ENCODE measurements at places on chromosomes 2 and 18.

DNA sequence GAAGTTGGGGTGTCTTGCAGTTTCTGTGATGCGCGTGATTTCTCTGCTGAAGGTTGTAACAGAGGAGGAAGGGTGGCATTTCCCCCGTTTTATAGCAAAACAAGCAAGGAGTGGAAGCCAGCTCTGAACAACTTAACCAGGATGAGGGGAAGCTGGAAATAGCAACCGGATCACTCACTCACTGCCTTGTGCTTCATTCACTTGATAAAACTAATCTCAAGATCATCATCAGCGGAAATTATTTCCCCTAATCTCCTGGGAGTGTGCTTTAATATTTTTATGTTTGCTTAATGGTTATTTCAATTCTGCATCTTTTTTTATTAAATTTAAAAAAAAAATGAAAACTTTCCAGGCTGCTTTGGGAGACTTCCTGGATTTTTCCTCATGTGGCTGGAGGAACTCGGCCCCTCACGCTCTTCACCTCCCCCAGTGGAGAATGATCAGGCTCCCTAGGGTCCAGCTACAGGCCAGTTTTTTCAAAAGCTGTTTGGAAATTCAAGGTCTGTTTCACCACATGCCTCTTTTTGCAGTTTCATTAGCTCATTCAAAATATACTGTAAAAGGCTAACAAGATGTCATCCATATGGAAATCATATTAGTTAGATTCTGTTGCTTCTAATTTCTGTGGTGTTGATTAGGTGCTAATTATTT is 31.7 kb downstream of the CABLES1 start:
- peaks cover 3% of the 10 kb centered on the region for H3K4me1 ChIP-seq
- no peak for DNase-seq
- no peaks in the 10 kb centered on the region for H3K27me3 ChIP-seq
- no peaks in the 10 kb centered on the region for H3K36me3 ChIP-seq

- no peak overlapping the region for H3K4me3 ChIP-seq
- H3K4me1 ChIP-seq: no peaks in the 10 kb centered on the region
- peaks cover 5% of the 10 kb centered on the region for H3K36me3 ChIP-seq
- H3K27me3 ChIP-seq: no peaks in the 10 kb centered on the region
- DNase-seq: no peak
These were observed 123.1 kb downstream of the EIPR1 start for GRCh38 chr2:3254442-3254941.

- peaks cover 18% of the 10 kb centered on the region for H3K4me1 ChIP-seq
- no peaks in the 10 kb centered on the region for H3K36me3 ChIP-seq
- peak within 1 kb of the TSS; percentile 64 for H3K4me3 ChIP-seq
These were observed at the start of gene NOTO for GRCh38 chr2:73202156-73203054. NOTO (plus strand) TSS chr2:73202574; CDS start chr2:73202667, 93 bp downstream.

DNA sequence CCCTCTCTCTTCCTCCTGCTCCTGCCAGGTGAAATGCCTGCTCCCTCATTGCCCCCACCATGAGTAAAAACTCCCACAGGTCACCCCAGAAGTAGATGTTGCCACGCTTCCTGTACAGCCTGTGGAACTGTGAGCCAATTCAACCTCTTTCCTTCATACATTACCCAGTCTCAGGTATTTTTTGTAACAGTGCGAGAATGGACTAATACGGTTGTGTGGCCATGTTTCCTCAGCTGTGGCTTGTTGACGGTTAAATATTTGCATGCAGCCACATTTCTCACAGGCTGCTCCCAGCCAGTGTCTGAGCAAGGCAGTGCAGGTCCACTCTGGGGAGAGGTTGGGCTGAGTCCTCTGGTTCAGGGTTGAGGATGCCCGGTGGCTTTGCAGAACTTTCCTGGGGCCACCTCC is 27.8 kb upstream of the COPS8 start:
- H3K27ac ChIP-seq: no peak overlapping the region
- peaks cover 10% of the 10 kb centered on the region for H3K4me1 ChIP-seq
- DNase-seq: no peak
- H3K27me3 ChIP-seq: no peaks in the 10 kb centered on the region

GRCh38 chr2:36672199-36672598 is 24.3 kb upstream of the VIT start:
- H3K4me1 ChIP-seq: no peaks in the 10 kb centered on the region
- DNase-seq: no peak
- H3K27me3 ChIP-seq: no peaks in the 10 kb centered on the region
- no peak overlapping the region for H3K4me3 ChIP-seq
- no peak overlapping the region for H3K27ac ChIP-seq
- no peaks in the 10 kb centered on the region for H3K36me3 ChIP-seq

- H3K4me1 ChIP-seq: peaks cover 12% of the 10 kb centered on the region
- peaks cover 4% of the 10 kb centered on the region for H3K36me3 ChIP-seq
- H3K4me3 ChIP-seq: peak overlapping the region; percentile 95
- DNase-seq: peak; percentile 75
- peak overlapping the region; percentile 100 for H3K27ac ChIP-seq
These were observed 1.4 kb downstream of the TGIF1 start for GRCh38 chr18:3451183-3451988.

- H3K4me3 ChIP-seq: no peak overlapping the region
- DNase-seq: no peak
- H3K27me3 ChIP-seq: no peaks in the 10 kb centered on the region
- no peak overlapping the region for H3K27ac ChIP-seq
- H3K4me1 ChIP-seq: no peaks in the 10 kb centered on the region
These were observed 242.0 kb downstream of the HAUS1 start for GRCh38 chr18:46346213-46346612.

- no peak for DNase-seq
- H3K36me3 ChIP-seq: no peaks in the 10 kb centered on the region
- H3K27me3 ChIP-seq: no peaks in the 10 kb centered on the region
- peaks cover 3% of the 10 kb centered on the region for H3K4me1 ChIP-seq
- no peak overlapping the region for H3K27ac ChIP-seq
These were observed 176.6 kb downstream of the EN1 start for GRCh38 chr2:118670838-118671237.

DNA sequence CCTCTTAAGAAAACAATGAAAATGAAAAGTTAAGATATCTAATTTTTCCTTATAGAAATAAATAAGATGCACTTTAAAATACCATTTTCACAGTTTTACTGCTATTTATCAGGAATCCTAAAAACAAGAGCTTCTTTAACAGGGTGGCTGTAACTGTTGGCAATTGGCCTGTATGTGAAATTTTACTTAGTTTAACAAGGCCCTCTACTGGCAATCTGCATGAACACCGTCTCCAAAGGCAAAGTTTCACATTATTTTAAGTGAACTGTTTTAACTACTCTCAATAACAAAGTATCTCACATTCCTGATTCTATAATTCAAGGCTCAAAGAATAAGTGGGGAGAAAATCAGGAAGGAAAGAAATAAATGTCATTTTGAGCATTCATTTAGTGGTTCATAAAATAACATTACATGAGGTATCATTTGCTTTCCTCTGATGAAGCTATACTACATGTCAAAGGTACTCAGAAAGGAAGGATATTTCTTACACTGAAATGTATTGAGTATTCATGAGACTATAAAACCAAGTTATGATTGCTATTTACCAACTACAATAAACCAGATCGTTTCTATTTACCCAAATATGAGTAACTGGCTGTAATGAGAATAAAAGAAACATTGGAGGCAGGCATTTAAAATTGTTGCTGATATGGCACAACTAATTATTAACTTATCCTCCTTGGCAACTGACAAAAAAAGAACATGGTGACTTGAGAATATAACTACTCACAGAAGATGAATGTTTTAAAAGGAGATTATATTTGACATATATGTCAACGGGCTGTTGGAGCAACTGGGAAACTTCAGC is 7.0 kb downstream of the NCKAP5 start:
- H3K4me1 ChIP-seq: no peaks in the 10 kb centered on the region
- H3K27me3 ChIP-seq: no peaks in the 10 kb centered on the region
- DNase-seq: no peak
- H3K27ac ChIP-seq: no peak overlapping the region

DNA sequence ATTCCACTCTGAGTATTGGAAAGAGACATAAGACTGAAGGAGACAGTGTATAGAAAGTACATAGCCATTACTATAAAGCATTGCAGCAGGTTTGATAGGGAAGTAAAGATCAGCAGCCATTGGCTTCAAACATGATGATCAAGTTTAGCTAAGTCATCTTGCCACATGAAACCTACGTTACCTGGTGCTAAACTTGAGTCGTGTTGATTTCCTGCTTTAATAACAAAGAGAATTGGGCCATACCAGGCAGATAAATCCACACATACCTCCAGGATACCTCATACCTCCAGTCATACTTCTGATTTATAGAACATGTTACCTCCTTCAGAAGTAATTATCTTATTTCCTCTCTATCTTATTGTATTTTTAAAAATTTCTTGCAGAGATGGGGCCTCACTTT is 10.3 kb upstream of the KYNU start:
- no peaks in the 10 kb centered on the region for H3K36me3 ChIP-seq
- DNase-seq: no peak
- no peaks in the 10 kb centered on the region for H3K4me1 ChIP-seq
- no peaks in the 10 kb centered on the region for H3K27me3 ChIP-seq

DNA sequence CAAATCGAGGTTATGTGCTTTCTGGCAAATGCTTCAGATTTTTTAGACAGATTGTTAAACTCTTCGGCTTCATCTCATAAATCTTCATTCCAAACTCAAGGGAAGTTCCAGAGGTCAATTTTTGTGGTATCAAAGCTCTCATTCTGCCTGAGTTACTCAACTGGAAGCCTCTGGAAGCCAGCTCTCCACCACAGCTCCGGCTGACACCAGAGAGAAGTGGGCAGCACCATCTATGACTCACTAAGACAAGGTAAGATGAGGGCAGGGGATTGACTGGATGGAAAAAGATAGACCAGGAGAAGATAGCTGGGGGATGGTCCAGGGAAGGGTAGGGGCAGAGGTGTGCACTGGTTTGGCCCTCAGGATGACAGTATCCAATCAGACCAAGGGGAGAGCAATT is 137.3 kb upstream of the HNRNPA3 start:
- H3K27ac ChIP-seq: no peak overlapping the region
- DNase-seq: no peak
- no peak overlapping the region for H3K4me3 ChIP-seq
- no peaks in the 10 kb centered on the region for H3K36me3 ChIP-seq
- no peaks in the 10 kb centered on the region for H3K4me1 ChIP-seq

Measured in thoracic aorta (tissue), 2 donors.